Stimulated activated CD4-positive, alpha-beta T cell treated with anti-CD3 and anti-CD28 coated beads, Interleukin-1b, Interleukin-23, amount 100 ng/mL, for 4 hours (primary cell): ENCODE measurements at places on chromosomes 1 and 21.

- DNase-seq = no peak
Measured at GRCh38 chr1:2101531-2101930, 51.3 kb downstream of the PRKCZ start.

DNA sequence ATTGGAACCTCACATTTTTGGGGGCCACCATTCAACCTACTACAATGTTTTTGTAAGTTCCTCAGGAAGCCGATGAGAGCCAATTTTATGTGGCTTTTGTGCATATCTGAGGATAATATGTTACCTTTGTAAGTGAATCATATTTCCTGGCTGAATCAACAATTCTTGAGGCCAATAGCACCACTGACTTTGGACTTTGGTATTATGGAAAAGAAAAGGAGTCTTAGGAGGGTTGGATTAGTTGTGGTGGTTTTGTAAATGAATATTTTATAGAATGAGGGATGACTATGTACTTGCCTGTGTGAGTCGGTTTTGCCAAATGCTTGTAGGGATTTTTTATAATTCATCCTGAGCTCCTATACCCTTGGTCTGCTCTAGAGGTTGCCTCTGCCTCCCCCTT lies 181.5 kb upstream of the HMGB4 start:
- no peak for DNase-seq

DNA sequence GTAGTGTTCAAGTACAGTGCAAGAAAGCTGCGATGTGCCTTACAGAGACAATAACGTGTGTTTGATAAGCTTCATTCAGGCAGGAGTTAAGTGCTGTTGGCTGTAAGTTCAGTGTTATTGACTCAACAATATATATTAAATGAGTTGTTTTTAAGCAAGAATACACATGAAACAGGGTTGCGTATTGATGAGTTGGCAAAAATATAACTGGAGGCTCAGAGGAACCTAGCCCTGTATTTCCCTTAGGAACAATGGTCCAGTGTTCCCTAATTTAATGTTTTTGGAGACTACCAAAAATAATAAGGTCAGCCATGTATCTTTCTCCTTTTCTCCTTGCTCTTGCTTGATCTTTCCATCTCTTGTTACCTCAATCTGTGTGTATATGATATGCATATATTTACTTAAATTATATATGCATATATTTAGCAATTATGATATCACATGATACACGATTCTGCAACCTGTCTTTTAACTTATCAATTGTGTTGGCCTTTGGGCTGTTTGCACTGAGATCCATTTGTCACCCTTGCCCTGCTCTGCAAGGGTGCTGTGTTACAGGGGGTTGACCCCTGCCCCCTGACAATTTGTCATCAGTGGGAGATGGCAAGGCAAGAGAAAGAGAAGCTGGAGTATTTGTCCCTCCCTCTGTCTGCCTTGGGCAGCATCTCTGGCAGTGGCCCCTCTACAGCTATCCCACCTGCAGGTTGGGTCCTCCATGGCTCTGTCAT lies 109.7 kb downstream of the FGGY start:
- DNase-seq = no peak

DNA sequence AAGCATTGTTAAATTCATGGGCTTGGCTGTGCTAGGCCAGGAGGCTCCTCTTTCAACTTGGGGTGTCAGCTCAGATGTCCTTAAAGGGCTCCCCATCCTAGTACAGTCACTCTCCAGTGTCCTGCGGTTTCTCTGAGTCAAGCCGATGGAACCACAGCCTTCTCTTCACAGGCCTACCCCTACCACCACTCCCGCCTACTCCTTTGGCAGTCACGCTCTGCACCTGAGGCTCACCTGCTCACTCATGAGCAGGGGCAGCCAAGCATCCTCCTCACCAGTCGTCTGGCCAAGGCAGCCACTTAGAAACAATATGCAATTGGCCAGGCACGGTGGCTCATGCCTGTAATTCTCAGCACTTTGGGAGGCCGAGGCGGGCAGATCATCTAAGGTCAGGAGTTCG lies 3.6 kb downstream of the ACOT7 start:
- no peak for DNase-seq

DNA sequence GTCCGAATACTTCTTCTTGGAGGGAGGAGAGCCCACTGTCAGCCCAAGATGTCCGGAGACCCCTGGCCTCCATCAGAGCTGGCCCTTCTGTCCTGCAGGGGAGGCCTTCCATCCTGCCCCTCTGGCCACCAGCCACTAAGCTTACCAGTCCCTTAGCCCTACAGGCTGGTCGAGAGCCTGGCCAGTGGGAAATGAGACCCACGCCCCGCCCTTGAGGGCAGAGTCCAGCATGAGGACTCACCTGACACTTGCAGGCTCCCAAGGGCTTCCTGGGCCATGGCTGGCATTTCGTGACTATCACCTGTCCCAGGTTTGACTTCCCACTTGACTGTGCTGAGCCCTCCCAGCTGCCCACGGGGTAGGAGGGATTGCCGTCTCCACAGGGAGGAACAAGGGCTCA lies 361.8 kb upstream of the VAMP3 start:
- no peak for DNase-seq

DNA sequence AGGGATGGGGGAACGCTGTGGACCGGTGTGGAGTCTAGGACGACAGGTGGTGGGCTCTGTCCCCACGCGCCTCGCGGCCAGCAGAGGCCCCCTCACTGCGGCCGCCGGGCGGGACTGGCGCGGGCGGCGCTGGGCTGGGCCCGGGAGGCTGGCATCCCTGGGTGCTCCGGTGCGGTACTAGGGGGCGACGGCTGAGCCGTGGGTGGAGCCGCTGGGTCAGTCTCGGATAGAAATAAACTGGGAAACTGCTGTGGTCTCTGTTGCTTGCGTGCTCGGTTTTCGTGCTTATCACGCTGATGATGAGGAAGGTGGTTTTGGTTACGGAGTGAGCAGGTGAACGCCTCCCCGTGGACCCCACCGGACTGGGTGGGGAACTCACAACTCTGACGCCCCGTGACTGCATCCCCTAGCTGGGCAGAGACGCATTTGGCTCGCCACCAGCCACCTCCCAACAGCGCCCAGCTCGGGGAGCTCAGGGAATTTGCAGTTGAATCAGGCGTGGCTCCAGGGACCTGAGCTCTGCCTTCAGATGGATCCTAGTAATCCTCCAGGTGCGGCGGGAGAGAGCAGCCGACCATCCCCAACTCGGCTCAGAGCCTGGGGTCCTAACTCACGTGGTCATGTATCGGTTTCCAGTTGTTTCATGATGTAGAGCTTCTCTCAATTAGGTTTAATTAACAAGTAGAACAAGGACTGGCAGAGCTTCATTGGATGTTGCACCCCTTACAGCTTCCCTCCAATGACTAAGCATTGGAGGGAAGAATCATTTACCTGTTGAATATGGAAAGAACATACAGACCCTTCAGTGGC lies 32.1 kb downstream of the HSD17B7 start:
- DNase-seq = no peak

GRCh38 chr1:180947901-180948640 lies 35.4 kb downstream of the KIAA1614 start:
- DNase-seq = no peak
